ENCODE measurements at places on chromosomes 3 and 15. TPM values are rescaled to one million over a fixed set of nuclear protein-coding genes. Genes with fewer than 3 reads are reported as not detected.

TMEM207 gene
- total RNA-seq = not detected

CPN2 gene
- not detected for total RNA-seq

DNA sequence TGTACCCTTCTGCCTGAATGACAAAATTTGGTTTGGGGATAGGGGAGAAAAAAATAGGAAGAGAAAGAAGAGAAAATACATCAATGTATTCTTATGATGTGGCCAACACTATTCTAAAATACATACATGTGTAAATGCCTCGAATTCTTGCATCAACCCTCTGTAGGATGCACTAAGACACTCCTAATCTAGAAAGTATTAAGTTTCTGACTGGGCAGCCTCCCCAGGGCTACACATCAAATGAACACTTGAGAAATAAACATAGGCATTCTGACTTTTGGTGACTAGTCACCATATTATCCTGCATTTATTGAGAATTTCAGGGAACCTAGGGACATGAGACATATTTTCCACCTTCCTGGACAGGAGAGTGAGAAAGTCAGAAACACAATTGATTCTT lies 109.2 kb downstream of the CPNE4 start:
- DNase-seq = no peak

DNA sequence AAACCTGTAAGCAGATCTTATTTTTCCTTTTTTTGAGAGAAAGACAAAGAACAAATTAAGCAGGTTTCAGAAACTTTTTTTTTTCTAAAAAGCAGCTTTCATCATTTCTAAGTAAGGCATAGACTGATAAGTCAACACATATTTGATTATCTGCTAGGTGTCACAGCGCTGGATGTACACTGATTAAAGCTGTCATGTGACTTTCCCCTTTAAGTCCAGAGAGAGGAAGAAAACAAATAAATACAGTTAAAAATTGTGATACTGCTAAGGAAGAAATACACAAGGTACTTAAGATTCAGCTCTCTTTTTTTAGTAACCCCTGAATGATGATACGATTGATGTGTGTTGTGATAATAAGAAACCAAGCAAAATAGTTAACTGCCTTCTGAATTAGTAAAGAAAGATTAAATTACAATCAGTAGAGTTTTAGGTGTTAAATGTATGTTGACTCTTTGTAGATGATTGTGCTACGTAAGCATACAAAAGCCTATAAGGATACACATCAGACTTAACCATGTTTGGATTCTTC lies 2.8 kb downstream of the GLCE start:
- DNase-seq = no peak

- no peak for DNase-seq
These were observed 266.6 kb upstream of the TBL1XR1 start for GRCh38 chr3:177463863-177464262.

DNA sequence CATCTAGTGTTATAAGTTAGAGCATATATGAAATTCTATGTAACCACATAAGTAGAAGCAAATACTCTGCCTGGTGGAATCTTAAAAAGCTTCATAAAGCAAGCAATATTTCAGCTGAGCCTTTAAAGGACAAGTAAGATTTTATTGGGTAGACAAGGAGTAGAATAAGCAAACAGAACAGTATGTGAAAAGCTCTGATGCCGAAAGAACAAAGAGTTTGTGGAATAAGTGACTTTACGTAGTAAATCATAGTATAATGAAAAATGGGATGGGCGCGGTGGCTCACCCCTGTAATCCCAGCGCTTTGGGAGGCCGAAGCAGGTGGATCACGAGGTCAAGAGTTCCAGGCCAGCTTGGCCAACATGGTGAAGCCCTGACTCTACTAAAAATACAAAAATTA lies 9.9 kb downstream of the EAF2 start:
- DNase-seq = no peak

DNA sequence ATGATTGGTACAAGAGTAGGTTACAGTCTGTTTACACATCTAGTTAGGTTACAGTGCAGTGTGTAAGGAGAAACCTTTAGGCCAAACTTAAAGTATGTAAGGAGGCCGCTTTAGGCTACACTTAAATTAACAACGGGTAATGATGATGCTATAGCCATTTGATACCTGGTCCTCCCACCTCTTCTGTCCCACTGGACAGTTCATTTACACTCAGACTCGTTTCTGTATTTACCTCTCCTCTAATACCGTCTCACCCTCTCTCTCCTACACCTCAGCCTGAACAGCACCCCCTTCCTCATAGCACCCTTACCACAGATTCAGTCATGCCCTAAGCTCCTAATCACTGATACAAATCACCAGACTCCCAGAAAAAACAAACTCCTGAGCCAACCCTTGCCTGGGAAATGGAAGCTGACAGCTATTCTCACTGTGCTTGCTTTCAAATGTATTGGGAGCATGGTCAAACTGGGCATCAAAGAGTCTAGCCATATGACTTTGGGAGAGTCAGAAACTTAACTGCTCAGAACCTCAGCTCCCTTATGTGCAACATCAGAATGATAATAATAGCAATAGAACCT lies 241.3 kb upstream of the SETMAR start:
- DNase-seq = no peak

PLA2G4F gene
- total RNA-seq = not detected

DNA sequence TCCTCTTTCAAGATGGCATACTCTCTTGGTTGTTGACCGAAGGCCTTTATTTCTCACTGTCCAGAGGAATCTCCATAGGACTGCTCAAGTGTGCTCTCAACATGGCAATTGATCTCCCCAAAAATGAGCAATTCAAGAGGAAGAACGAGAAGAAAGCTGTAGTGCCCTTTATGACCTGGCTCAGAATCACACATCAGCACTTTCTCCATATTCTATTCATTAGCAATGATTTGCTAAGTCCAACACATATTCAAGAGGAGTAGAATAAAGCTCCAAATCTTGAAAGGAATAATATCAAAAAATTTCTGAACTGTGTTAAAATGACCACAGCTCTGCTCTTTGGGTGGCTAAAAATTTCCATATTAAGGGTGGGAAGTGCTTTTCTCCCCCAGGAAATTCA lies 151.6 kb upstream of the SYNPR start:
- DNase-seq = no peak

DNA sequence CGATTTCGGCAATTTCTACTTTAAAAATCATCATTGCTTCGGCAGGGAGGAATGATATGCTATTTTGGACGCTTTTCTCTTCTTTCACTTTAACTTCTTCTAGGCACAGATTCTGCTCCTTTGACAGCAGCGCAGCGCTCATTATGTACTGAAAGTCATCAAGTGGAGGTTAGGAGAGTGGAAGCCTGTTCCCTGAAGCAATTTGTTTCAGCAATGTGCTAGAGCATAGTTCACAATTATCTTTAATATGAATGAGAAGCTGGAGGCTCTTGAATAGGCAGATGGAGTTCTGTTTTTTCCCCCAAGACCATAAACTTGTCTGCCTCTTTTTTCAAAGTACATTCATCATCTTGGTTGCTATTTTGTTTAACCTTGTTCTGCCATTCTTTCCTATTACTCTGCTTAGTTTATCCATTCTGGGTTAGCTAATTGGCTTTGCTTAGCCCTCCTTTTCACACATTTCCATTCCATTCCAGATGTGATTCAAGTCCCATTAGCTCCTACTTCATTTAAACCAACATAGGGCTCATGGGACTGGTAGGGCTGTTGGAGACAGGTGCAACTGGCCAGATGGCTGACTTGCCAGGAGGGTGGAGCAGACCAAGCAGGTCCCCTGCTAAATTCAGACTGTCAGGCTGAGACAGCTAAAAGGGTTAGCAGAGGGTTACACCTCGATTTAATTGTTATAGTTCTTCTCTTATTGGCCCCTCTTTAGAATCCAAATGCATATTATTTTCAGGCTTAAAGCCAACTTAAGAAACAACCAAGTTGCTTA lies 534.7 kb upstream of the CBLB start:
- DNase-seq = no peak

DNA sequence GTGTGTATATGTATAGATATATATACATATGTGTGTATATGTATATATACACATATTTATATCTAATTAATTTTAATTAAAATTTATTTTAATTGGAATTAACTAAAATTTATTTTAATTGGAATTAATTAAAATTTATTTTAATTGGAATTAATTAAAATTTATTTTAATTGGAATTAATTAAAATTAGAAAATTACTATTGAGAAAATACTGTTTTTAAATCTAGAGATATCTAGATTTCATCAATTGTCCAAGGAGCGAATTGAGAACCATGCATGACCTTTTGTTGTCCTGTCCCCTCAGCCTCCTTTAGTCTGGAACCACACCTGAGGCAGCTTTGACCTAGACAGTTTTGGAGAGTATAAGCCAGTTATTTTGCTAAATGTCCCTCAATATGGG lies 1.8 kb downstream of the MOBP start:
- no peak for DNase-seq

MGA gene
- total RNA-seq = 46.6 TPM

WDR93 gene
- total RNA-seq = not detected

FHIT gene
- total RNA-seq = 9.2 TPM

DNA sequence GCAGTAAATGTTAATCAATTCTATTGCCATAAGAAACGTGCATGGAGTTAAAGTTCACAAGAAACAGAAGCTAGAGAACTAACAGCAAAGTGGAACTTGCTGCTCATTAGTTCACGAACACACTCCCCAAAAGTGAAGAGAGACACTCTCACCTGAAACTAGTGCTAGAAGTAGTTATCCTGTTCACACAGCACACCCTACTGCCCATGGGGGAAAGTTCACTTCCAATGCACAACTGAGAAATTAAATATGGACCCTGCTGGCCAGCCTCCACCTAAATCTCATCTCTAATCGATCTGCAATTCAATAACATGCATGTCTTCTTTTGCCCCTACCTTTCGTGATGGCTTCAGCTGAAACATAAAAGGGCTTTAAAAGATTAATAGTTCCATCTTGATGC lies 39.4 kb upstream of the FRMD4B start:
- no peak for DNase-seq

CCR9 gene
- not detected for total RNA-seq

SAMMSON gene
- 14.7 TPM for total RNA-seq

- no peak for DNase-seq
These were observed 40.5 kb downstream of the TRAT1 start for GRCh38 chr3:108862865-108863798.

LDHAL6B gene
- total RNA-seq = not detected

MYO1E gene
- 225 TPM for total RNA-seq

- DNase-seq = peak; percentile 87
These were observed at the start of gene SPATA12 for GRCh38 chr3:57060089-57060821. Gene SPATA12 (plus strand): TSS chr3:57060664. CDS start chr3:57073695, 13,031 bp downstream.

- no peak for DNase-seq
These were observed 31.2 kb downstream of the SEC61A1 start for GRCh38 chr3:128083396-128083795.

IL12A gene
- total RNA-seq = not detected

CLN6 gene
- total RNA-seq = 11.3 TPM

LSAMP gene
- total RNA-seq = 0.88 TPM

DNA sequence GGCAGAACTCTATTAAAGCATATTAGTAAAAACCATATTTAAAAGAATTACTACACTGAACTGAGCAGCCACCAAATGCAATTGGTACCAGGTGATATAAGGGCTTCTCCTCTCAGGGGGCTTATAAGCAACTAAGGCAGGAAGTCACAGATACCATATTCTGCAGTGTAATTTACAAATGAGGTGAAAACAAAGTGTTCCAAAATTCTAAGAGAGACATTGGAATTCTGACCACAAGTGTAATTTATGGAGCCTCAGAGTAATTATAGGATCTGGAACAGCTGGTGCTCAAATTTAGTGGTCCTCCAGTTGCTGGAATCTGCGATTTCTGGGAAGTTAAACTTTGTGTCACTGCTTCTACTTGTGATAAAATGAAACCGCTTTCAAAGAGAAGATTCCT lies 3.1 kb upstream of the NR1I2 start:
- no peak for DNase-seq

DNA sequence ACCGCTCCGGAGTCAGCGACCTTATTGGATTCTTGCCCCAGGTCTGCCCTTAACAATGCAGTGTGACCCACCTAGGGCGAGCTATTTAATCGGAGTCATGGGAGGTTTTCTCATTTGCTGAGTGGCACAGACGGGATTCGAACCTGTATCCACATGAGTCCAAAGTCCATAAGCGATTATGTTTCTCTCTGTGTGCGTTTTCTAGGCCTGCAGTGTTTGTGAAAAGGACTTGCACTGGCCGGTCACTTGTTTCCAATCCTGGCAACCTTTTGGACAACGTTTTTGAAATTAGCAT lies 691 bp upstream of the HDGFL3 start:
- no peak for DNase-seq

DNA sequence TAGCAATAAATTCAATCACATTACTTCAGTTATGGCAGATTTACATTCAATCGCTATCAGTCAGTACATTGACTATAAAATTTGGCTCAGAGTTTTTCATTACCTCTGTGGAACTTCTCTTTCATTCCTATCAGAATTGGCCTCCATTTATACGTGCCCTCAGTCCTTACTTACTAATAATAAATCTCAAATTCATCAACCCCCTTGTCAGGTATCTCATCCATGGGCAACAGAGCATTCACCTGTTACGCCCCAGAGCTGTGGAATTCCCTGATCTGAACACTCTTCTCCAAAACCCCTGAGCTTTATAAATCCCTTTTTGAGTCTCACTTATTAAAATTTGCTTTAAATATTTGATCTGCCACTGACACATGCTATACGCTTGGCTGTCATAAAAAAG lies 492.9 kb downstream of the GBE1 start:
- no peak for DNase-seq

GRCh38 chr3:123100193-123100776 lies 33.5 kb downstream of the PDIA5 start:
- DNase-seq = no peak

GRCh38 chr3:172688588-172688987 lies 22.3 kb downstream of the NCEH1 start:
- DNase-seq = no peak

MST1R gene
- 13.1 TPM for total RNA-seq

DNA sequence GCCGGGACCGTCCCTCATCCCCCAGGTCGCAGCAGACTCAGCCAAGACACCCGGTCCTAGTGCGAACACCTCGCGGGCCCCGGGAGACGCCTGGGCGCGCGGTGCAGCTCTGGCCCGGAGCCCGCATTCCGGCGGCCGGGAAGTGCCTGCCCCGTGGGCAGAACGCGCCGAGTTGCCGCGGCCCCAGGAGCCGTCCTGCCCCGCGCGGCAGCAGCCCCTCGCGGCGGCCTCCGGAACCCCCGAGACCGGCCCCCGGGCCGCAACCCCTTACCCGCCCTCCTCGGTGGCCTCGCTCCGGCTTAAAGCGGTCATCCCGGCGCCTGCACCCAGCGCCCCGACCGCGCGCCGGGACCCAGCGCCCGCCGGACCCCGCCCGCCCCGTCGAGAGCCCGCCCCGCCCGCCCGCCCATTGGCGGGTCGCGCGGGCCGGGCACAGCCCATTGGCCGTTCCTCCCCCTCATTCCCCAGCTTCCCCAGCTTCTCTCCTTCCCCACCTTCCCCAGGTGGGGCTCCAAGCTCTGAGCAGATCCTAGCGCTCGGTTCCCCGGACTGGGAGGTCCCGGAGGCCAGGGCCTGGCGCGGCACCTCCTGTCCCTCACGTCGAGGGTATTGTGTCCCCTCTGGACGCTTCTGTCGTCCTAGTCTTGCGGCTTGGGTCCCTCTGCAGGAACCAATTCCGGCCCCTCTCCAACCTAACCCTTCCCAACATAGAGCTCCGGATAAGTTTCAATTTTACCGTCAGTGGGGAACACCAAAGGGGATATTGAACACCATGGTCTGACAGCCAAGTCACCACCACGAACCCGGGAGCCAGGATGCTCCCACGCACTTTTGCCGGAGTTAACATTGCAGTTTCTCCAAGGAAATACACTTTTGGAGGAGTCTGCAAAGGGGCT lies at the start of gene GRAMD2A:
Gene GRAMD2A, minus strand, starts transcription at position 328 of the 896 bp plus-strand sequence.
- no peak for DNase-seq

Measured in aorta (tissue), 5 donors.